ENCODE measurements at places on chromosomes 2 and 18.

- DNase-seq: no peak
Observed at GRCh38 chr2:140454717-140455116, 1674.5 kb upstream of the NXPH2 start.

DNA sequence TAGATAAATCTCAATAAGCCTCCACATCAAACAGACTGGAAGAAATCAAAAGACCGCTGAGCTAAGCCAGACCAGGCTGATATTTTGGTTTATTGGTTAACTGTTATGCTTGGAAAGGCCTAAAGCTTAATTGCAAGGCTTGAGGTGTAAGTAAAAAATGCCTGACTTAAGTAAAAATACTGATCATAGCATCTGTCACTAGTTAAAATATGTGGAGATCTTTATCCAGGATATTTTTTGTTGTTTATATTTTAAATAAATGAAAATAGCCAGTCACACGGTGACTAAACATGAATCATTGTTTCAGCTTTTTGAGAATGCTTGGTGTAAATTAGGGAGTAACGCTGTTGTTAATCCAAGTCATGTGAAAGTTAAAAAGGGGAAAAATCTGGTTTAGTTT lies 127.9 kb downstream of the THADA start:
- DNase-seq: no peak

GRCh38 chr18:7812431-7813063 lies 245.4 kb downstream of the PTPRM start:
- DNase-seq: no peak

GRCh38 chr2:237315170-237315828 lies 98.7 kb downstream of the COL6A3 start:
- no peak for DNase-seq

- DNase-seq: no peak
Observed at GRCh38 chr2:20167356-20167755, 57.6 kb downstream of the SDC1 start.

- no peak for DNase-seq
Observed at GRCh38 chr2:71704131-71704561, 250.8 kb downstream of the DYSF start.

DNA sequence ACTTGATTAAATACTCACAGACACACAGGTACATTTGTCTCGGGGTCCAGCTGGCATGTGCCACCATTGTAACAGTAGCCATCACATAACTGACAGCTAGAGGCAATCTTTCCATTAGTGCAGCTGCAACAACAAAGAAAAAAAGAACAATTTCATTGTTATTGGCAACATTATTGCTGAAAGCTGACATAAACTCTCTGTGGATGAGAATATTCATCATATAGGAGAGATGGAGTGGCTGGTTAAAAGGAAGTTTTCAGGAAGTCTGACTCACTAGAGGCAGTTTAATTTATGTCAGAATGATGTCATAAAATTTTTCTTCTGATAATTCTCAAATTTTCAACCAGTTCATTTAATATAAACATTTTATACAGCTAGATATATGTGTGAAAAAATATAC lies 1490.0 kb upstream of the NXPH2 start:
- DNase-seq: peak; percentile 55

- DNase-seq: no peak
Observed at GRCh38 chr2:46690825-46691224, 211.5 kb downstream of the TMEM247 start.

DNA sequence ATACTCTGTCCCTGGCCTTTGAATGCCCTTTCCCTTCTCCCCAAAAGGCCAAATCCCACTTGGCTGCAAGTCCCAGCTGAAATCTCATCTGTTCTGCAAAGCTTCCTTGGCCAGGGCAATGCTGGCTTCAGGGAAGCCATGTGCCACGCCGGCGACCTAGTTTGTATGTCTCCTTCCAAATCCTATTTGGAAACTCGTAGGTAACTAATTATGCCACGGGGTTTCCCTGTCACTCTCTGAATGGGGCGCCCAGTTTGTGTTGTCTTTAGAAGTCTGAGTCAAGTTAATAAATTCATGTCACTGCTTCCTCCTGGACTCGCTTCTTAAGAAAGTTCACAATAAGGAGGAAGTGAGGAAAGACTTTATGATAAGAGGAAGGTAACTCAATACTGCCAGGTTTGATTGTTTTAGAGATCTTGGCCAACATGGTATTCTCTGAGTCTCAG lies 19.1 kb downstream of the FHL2 start:
- no peak for DNase-seq

GRCh38 chr2:210768329-210768910 lies 212.0 kb downstream of the CPS1 start:
- peak; percentile 46 for DNase-seq

DNA sequence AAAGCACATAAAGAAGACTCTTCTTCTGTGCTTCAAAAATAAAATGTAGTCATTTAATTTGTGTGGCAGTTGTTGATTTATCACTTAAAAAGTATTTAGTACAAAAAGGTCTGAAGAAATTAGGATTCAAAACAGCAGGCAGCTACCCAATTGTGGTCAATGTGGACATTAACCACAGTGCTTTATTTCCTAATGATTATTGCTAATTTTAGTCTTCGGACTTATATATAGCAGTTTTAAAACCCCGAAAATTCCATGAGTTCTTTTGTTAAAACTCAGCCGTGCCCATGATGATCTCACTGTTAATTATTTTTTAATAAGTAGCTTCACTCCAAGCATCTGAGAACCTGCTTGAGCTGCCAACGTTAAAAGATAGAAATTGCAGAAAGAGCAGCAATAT lies 594.3 kb downstream of the STK39 start:
- no peak for DNase-seq

DNA sequence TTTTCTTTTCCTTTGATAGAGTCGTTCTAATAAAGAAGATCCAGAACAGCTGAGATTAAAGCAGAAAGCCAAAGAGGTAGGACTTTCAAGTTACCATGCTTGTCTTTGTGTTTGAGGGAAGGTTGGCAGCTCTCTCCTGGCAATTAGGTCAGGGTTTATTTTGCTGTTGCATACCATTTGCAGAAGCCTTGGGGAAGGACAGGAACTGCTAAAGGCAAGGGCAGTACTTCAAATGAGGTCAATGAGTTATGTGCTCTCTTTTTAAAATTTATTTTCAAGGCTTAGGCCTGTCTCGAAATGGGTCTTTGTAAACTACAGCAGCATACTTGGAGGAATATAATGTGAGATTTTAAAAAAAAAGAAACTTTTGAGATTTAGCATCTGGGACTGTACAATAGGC lies 108.9 kb downstream of the TAF4B start:
- DNase-seq: no peak

DNA sequence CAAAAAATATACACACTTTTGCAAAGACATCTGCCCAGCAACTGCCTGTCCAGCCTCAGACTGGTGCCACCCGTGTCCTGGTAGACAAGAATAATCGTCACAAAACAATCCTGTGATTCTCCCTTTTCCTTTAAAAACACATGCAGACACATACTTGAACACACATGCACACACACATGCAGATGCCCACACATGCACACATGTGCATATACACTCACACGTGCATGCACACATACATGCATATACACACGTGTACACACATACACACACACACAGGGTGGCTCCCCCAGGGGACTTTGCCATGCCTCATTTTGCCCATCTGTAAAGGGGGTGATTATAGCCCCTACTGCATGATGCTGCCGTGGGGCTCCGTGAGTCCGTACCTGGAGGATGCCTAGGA lies 24.9 kb upstream of the ALPP start:
- no peak for DNase-seq

DNA sequence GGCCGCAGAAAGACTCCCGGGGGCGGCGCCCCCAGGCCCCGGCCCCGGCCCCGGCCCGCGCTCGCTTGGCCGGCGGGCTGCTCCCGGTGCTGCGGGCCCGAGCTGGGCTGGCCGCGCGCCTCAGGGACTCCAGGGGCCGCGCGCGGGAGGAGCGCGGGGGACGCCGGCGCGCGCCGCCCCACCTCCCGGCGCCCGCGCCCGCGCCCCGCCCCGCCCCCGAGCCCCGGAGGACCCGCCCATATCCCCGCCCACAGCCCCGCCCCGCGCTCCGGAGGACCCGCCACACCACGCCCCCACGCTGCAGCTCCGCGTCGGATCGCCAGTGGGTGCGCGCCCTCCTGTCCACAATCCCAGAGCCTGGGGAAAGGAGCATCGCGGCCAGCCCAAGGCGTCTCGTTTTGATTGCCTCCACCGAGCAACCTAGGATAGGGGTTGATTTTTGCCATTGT lies at the start of gene PARD6G:
Gene PARD6G (minus strand): TSS at position 122 of the 449 bp plus-strand sequence. CDS start 166 bp downstream, outside the sequence.
- DNase-seq: peak; percentile 91

DNA sequence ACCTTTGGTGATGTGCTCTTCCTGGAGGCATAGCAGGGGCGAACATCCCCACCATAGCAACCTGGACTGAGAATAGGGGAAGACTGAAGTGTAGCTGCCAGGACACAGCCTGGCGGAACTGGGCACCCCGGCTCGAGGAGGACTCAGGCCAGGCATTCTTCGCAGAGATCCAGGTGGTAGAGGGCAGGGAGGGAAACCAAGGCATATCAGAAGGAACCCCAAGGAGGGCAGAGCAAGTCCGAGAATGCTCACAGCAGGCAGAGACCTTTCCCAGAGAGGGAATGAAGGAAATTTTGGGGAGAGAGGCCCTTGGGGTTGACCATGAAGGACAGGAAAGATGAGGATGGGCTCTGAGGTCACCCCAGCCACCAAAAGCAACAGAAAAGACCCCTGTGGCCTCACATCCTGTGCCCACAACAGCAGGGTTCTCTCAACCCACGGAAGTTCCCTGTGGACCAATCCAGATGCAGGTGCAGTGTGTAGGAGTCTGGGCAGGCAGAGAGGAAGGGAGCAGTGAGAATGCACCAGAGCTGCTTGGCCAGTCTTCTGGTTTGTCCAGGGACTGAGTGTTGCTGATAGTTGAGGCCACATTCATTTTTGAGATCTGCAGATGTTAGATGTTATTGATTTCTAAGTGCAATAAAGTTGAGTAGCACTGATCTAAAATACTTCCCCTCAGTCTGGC lies 136.9 kb downstream of the PXDN start:
- no peak for DNase-seq

- DNase-seq: no peak
Observed at GRCh38 chr2:178101321-178102079, 10.7 kb upstream of the RBM45 start.

DNA sequence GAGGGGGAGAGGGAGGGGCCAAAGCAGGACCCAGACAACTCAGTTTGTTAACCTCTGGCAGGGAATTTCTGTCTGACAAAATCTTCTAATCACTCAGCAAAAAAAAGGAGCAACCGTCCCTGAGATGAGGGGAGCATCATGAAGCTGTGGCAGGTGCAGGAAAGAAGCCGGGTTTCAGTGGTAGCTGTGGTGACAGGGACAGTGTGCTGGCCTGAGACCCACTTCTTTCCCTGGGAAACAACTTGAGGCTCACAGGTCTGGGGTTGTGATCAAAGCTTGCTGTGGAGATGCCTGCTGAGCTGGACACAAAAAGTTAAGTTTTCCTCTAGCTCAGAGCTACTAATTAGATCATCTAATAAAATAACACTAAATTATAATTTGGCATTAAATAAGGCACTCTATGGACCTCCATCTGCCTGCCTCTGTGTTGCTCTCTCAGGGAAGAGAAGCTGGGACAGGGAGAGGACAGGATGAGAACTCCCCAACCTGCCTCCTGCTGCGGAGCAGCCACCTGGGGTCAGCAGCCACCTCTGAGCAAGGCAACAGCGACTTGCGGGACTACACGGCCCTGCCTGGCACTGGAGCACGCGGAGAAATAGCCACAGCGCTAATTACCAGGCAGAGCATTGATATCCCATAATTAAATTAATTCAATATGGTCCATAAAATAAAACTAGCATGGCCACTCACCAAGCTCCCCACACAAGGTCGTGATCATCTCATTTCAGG lies 104.6 kb upstream of the TEX51 start:
- DNase-seq: no peak

GRCh38 chr2:100895934-100896685 lies 76.2 kb downstream of the NPAS2 start:
- no peak for DNase-seq

DNA sequence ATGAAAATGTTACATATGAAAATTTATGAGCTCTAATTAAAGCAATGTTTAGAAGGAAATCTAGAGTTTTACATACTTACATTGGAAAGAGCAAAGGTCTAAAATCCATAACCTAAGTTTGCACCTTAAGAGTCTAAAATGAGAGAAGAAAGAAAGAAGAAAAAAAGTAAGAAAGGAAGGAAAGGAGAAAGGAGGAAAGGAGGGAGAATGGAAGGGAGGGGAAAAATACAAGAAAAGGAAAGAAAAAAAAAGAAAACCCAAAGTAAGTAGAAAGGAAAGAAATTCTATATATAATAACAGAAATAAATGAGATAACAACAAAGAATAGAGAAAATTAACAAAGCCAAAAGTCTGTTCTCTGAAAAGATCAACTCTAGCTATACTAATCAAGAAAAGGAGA lies 122.6 kb downstream of the BCL2L11 start:
- DNase-seq: no peak

DNA sequence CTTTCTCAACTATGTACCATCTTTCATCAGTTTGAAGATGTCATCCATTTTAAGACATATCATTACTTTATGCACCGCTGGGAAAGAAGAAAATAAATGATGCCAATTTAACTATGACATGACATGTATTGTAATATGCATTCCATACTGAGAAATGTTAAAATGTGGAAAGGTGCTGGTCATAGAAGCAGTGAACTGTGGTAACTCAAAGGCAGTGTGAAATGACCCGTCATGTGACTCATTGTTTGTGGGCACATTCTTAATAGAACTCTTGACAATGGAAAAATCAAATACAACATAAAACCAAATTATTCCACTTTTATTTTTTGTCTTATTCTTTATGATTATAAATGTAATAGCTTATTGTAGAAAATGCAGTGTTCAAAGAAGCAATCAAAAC lies 455.0 kb upstream of the ST6GAL2 start:
- no peak for DNase-seq

DNA sequence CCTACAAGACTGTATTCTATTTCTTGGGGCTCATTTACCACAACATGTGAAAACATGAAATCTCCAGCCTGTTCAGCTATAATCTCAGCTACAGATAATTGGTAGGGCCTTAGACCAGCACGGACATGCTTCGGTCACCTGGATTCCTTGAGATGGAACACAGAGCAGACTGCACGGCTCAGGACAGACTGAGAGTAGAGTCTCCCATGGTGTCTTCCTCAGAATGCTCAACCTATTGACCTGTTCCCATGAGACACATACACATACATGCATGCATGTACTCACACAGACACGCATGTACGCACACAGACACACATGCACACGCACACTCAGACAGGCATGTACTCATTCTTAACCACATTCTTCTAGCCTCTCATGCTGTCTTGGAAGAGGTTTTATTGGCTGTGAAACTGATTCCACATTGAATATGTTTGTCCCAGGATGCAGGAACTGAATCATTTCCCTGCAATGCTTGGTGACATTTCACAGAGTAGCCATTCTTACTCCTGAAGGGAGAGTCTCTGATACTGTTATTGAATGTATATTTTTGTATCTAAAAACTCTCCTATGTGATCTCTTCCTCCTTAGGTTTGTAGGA lies 23.5 kb upstream of the BZW1 start:
- no peak for DNase-seq

GRCh38 chr2:230227216-230227615 lies 1.7 kb downstream of the SP140 start:
- no peak for DNase-seq

- DNase-seq: no peak
Observed at GRCh38 chr18:9850309-9850708, 35.5 kb upstream of the TXNDC2 start.

- DNase-seq: no peak
Observed at GRCh38 chr2:76270096-76270710, 559.5 kb upstream of the GCFC2 start.
